Activated T-cell treated with anti-CD3 and anti-CD28 coated beads for 48 hours (primary cell): ENCODE measurements at places on chromosomes 2 and 18.

- no peak for DNase-seq
Observed at GRCh38 chr2:95158441-95158840, 1.2 kb downstream of the ZNF514 start.

DNA sequence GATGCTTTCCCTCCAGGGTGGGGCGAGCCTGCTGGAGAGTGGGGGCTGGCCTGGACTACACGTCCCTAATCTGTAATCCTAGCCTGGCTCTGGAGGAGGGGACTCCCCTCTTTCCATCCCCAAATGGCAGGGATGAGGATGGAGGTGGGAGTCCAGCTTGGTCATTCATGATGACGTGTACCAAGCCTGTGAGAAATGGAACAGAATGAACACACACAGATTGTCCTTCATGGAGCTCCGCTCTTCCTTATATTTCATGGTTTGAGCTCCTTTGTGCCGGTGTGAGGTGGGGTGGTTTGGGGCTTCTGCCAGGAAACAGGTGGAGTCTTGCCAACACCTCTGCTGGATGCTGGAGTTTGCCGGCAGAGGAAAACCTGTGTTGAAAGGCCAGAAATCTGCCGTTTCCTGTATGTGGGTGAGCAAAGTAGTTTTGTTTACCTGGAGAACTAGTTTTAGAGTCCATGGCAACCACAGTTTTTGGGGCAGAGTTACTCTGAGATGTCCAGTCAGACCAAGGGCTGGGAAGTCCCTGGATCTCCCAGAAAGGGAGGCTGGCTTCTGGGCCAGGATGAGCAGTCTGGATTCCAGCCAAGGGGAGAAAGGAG is 417.6 kb upstream of the MEX3C start:
- no peak for DNase-seq

- DNase-seq = no peak
Observed at GRCh38 chr18:32346671-32347070, 124.0 kb downstream of the GAREM1 start.

GRCh38 chr2:140770645-140771044 is 1360.2 kb downstream of the LRP1B start:
- no peak for DNase-seq
